ENCODE measurements at places on chromosomes 6 and 20. TPM values are rescaled to one million over a fixed set of nuclear protein-coding genes. Genes with fewer than 3 reads are reported as not detected.

GRCh38 chr6:163339466-163339865 is 75.1 kb upstream of the QKI start:
- no peaks in the 10 kb centered on the region for H3K36me3 ChIP-seq
- no peak for DNase-seq
- no peak overlapping the region for H3K4me3 ChIP-seq
- H3K27me3 ChIP-seq, result no peaks in the 10 kb centered on the region
- H3K4me1 ChIP-seq, result peaks cover 13% of the 10 kb centered on the region
- peak overlapping the region; percentile 62 for H3K27ac ChIP-seq

- no peak overlapping the region for H3K27ac ChIP-seq
- DNase-seq, result no peak
- H3K36me3 ChIP-seq, result no peaks in the 10 kb centered on the region
- H3K4me3 ChIP-seq, result no peak overlapping the region
- no peaks in the 10 kb centered on the region for H3K27me3 ChIP-seq
Observed at GRCh38 chr20:63315240-63315689, 22.3 kb downstream of the COL20A1 start.

DNA sequence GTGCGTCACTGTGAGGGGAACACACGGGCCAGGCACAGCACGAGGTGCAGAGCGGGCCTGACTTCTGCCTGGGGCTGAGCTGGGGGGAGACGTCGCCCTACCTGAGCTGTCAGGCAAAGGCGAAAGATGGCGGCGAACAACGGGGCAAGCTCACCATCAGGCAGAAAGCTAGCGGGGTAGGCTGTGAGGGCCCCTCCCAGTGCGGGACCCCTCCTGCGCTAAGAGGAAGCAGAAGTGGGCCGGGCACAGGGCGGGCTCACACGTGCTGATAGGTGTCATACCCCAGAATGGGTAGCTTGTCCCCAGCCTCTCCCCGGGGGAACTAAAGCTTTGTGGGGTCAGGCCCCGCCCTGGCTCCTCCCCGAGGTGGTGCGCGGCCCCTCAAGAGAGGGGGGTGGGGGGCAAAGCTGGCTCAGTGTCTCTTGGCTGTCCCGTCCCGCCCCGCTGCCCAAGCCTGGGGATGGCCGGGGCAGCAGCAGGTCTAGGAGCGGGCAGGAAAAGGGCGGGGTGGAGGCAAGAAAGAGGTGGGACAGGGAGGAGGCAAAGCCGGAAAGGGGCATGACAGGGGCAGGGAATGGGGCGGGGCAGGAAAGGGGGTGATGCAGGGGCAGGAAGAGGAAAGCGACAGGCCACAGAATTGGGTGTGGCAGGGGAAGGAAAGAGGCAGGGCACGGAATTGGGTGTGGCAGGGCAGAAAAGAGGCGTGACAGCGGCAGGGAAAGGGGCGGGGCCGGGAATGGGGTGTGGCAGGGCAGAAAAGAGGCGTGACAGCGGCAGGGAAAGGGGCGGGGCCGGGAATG is 14.7 kb downstream of the UCKL1 start:
- no peak overlapping the region for H3K4me3 ChIP-seq
- peak; percentile 72 for DNase-seq
- H3K27ac ChIP-seq, result peak overlapping the region; percentile 91

Gene MLN
- not detected for total RNA-seq

DNA sequence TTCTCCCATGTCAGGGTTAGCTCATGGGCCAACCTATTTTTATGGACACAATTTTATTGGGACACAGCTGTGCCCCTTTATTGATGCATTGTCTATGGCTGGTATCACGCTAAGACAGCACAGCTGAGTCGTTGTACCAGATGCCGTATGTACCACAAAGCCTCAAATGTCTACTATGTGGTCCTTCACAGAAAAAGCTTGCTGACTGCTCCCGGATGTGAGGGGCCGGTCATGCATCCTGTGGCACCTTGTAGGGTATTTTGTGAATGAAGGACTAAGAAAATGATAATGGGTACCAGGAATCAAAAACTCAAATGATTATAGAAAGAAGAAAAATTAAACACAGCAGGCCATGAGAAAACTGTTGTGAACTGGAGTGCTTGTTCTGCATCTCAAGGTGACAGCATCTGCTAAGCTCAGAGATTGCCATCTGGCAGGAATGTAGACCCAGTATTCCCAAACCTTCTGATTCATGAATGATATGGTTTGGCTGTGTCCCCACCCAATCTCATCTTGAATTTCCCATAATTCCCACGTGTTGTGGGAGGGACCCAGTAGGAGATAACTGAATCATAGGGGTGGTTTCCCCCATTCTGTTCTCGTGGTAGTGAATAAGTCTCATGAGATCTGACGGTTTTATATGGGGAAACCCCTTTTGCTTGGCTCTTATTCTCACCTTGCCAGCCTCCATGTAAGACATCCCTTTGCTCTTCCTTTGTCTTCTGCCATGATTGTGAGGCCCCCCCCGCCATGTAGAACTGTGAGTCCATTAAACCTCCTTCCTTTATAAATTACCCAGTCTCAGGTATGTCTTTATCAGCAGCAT is 248.5 kb downstream of the TSHZ2 start:
- no peaks in the 10 kb centered on the region for H3K4me1 ChIP-seq
- no peak overlapping the region for H3K27ac ChIP-seq
- no peaks in the 10 kb centered on the region for H3K27me3 ChIP-seq
- H3K4me3 ChIP-seq, result no peak overlapping the region
- H3K36me3 ChIP-seq, result no peaks in the 10 kb centered on the region

DNA sequence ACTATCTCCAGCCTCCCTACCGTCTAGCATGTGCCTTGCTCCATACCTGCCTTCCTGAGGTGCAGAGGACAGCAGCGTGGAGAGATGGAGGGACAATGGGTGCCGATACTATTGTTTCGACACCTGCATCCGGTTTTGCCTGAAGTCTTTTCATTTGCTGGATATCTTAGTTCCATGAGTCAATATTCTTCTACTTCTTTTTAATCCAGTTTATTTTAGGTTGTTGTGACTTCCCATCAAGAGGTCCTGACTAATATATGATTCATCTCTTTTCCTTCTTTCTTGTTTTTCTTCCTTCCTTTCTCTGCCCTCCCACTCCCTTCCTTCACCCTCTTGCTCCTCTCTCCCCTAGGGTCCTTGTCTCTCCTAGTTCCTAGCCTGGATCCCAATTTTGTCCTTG is 91.4 kb downstream of the CDH26 start:
- H3K27ac ChIP-seq, result no peak overlapping the region
- no peaks in the 10 kb centered on the region for H3K36me3 ChIP-seq
- no peak for DNase-seq
- H3K4me1 ChIP-seq, result peaks cover 16% of the 10 kb centered on the region
- no peak overlapping the region for H3K4me3 ChIP-seq
- H3K27me3 ChIP-seq, result no peaks in the 10 kb centered on the region

DNA sequence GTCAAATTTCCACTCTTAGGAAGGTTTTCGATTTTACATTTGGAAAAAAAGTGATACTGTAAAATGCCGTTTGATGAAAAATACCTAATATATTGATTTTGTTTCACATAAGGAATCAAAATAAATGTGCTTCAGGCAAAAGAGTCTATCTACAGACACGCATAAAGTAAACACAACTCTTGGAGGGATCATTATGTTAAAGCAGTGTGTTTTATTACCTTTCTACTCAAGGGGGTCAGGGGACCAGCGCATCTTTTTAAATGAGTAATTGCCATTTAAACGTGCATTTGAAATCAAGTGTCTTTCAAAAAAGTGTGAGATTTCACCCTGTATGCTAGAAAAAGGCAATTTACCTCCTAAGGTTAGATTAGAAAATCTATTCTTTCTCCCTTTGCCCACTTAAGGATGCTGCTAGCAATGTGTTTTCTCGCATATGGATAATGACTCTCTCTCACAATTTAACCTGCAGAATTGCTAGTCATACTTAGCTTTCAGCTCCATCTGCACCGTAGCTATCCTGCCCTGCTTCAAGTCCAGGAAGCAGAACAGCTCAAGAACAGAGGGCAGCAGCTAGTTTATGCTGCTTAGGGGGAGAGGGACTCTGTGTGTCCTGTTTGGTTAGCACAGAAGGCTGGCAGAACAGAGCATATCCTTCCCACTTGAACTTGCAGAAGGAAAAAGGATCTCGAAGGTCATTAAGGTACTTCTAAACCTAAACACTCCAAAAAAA is 35.0 kb downstream of the NKAIN2 start:
- no peak for DNase-seq
- no peak overlapping the region for H3K27ac ChIP-seq
- no peaks in the 10 kb centered on the region for H3K4me1 ChIP-seq
- H3K36me3 ChIP-seq, result no peaks in the 10 kb centered on the region
- no peaks in the 10 kb centered on the region for H3K27me3 ChIP-seq

DNA sequence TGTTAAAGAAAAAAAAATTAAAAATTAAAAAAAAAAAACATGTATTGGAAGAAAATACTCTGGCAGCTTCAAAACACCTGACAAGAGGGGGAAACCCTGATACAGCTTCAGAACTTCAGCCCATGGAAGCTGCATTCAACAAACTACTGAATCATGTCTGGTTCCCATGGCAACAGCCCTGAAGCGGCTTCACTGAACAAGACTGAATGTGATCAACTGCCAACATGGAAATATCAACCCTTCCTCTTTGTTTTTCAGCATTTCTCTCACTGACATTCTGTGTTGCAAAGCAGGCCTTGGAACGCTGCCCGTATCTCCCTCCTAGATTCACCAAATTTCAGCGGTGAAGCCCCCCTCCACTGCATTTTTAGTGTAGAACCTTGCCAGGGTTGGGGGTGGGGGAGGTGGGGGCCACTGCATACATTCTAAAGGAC is 91.3 kb upstream of the SHLD1 start:
- no peaks in the 10 kb centered on the region for H3K27me3 ChIP-seq
- H3K4me3 ChIP-seq, result no peak overlapping the region
- H3K27ac ChIP-seq, result peak overlapping the region; percentile 80
- no peak for DNase-seq
- H3K36me3 ChIP-seq, result no peaks in the 10 kb centered on the region

DNA sequence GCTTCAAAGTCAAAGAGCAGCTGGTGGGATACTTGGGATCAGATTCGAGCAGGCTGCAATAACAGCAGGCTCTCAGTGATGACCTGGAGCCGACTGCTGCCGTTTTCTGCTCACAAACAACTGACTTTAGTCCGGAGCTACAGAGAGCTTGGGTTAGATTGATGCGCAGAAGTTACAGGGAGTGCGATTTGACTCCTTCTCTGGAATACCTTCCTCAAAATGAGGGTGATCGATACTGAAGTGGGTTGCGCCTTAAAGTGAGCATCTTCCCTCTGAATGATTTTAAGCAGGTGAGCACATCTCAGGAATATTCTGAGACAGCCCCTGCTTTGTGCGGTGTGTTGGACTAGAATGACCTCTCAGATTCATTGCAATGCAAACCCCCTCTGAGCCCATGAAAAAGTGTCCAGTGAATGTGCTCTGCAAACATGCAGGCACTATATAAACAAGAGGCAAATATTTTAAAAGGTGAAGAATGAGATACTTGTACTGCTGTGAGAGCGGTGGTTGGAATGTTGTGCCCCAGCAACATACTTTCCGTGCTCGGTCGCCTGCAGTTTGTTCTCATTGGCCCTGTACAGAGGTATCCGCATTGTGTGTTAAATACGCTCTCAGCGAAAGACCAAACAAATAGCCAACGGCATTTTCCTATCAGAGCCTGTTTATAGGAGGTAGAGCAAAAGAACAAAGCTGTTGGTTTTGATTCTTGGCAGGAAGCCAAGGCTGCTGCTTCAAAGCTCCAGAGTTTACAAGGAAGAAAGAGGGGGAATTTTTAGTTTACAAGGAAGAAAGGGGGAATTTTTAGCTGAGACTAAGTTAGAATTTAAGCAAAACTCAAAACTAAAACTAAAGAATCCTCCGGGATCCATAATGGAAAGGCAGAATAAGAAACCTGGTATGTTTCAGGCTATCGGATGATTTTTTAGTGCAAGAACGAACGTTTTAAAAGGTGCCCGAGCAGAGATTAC is 67.7 kb downstream of the PHACTR2 start:
- H3K27me3 ChIP-seq, result no peaks in the 10 kb centered on the region
- peak overlapping the region; percentile 32 for H3K4me3 ChIP-seq
- peaks cover 6% of the 10 kb centered on the region for H3K36me3 ChIP-seq
- peak overlapping the region; percentile 80 for H3K27ac ChIP-seq
- peak; percentile 69 for DNase-seq
- H3K4me1 ChIP-seq, result peaks cover 56% of the 10 kb centered on the region

Gene CDSN
- not detected for total RNA-seq

DNA sequence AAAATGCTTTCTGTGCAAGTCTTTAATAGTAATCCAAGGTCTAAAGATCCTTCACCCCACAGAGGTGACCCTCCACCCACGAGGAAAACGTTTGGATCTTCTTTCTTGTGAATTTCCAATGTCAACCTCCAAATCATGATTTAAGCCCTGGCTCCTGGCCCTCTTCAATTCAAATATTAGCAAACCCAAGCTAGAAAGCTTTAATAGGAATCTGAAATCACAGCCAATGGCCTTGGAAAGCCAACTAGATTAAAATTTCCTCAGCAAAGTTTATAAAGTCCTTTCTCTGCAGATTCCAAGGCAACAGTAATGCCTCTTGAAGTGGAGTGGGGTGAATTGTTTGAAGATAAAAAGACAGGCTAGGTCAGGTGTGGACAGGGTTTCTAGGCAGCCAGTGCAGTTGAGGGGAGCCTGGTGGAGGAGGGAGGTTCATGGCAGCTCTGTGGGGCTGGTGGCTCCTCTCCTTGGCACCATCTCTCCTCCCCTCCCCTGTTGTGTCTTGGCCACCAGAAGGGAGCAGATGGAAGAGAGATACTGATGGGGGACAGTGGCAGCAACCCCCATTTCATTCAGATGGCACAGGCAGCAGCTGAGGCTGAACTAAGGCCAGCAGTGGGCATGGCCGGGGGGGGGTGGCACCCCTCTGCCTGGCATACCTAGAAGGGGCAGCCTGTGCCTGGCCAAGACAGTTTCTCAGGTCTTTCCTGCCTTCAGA is 12.0 kb upstream of the UQCC2 start:
- H3K36me3 ChIP-seq, result no peaks in the 10 kb centered on the region
- no peak for DNase-seq
- H3K4me1 ChIP-seq, result peaks cover 16% of the 10 kb centered on the region
- H3K27ac ChIP-seq, result no peak overlapping the region

Gene SUMO4
- total RNA-seq, result 8.4 TPM

Gene CTAGE9
- not detected for total RNA-seq

DNA sequence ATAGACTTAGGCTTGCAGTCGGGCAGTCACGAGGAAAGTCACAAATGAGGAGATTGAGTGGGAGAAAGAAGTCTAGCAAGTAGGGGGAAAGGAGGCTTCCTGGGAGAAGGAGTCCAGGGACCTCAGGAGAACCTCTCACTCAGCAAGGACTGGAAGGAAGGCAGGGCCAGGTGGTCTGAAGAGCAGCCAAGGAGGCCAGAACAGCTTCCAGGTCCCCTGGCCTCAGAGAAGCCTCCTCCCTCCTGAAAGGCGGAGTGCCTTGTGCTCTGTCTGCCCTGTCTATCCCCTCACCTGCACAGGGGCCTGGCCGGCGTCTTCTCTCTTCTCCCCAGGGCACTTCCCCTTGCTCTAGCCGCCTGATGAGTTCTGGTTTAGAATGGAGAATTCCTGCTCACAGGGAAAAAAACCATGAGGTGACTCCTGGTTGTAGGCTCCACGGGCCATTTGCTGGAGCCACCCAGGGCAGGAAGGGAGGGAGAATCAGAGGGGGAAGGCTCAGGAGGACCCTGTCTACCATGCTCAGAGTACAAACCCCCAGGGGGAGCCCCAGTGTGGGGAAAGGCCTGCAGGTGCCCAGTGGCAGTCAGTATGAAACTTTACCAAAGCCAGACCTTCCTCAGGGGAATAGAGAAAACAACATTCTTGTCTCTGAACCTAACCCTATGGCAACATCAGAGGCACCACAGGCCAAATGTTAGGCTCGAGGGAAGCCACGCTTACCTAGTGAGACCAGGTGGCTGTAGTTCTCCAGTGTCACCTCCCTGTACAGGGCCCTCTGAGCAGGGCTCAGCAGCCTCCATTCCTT is 11.2 kb downstream of the ZNF337 start:
- no peak overlapping the region for H3K4me3 ChIP-seq
- no peaks in the 10 kb centered on the region for H3K4me1 ChIP-seq
- no peak for DNase-seq
- no peaks in the 10 kb centered on the region for H3K27me3 ChIP-seq
- H3K36me3 ChIP-seq, result peaks cover 15% of the 10 kb centered on the region
